ENCODE measurements at places on chromosomes 5 and 9.

- no peak for DNase-seq
These were observed 14.8 kb downstream of the SPARC start for GRCh38 chr5:151671950-151672349.

- no peak for DNase-seq
These were observed 292.6 kb upstream of the DAB2 start for GRCh38 chr5:39717176-39717897.

GRCh38 chr5:158549311-158549710 lies 550.4 kb downstream of the EBF1 start:
- DNase-seq = no peak

- no peak for DNase-seq
These were observed 121.5 kb downstream of the EHMT1 start for GRCh38 chr9:137740312-137740711.

DNA sequence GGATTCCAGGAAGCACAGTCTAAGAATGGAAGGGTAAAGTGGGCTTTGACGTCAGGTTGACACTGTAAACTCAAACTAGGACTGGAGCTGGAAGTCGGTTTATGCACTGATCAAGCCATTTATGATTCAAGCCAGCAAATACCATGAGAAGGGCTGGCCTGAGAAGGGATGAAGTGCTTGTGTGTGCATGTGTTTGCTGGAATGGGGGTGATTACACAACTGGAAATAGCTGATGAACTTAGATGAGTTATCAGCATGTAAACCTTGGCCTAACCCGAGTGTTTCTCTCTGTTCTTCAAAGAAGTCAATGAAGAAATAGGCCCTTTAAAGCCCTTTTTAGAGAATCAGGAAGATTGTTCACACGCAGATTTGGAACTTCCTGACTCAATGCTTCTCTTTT lies 287.6 kb downstream of the RFX3 start:
- no peak for DNase-seq

DNA sequence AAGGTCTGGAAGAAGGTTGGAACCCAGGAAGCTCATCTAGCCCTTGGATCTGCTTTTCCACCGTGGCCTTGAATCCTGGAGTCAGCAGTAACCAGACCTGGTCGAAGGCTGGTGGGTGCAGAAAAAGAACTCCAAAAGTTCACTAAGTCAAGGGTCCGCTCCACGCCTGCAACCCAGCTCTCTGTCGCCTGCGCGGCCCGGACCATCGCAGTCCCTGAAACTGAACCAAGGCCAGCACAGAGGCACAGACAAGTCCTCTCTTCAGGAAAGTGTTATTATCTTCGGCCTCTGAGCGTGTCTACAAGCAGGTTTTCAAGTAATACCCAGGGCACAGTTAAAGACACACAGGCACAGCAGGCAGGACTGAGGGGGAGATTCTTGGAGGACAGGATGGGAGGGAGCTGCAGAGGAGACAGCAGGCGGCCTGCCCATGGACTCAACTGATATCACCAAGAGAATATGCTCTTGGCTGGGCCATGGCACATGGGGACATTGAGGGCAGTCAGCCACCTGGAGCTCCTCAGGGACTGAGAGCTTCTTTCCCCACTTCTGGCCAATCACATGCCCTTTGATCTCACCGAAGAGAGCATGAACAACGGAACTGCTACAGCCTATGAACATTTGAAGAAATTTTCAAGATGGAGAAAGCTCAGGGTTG lies 45.8 kb upstream of the SEMA4D start:
- DNase-seq = no peak

- no peak for DNase-seq
These were observed 15.3 kb upstream of the PRUNE2 start for GRCh38 chr9:76921165-76921564.

DNA sequence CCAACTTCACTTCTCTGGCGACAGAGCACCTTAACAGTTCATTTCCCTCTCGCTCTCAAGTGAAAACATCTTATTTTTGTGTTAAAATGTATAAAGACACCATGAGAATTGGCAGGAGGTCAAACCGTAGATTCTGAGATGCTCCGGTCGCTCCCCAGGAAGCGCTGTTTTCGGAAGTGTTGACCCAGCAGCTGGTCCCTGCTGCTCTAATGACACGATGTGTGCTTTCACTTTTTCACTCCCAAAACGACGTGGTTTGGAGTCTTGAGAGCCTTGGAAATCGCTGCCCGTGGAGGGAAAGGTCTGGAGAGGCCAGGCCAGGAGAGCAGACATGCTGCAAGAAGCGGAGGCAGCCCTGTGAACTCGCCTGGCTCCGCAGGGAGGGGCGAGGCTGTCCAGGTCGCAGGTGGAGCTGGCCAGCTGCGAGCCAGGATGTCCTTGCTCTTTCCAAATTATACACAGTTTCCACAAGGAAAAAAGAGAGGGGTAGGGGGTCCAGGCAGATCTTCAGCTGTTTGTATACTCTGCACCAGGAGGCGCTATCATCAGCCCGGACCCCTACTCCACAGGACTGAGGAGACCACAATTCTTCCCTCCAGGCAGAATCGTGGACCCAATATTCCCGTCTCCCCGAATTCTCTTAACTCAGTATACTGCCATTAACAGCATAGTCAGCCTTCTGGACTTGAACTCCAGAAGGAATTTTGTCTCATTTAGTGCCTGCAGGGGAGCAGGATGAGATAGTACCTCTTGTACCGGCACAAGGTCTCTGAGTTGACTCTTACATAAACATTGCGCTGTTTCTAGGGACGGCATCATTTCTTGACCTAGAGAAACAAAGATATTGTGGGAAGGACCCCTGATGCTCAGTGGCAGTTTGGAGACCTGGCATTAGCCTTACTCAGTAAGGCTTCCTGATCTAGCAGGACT lies 248.6 kb upstream of the ANKRD55 start:
- no peak for DNase-seq

- no peak for DNase-seq
These were observed 12.5 kb upstream of the SHB start for GRCh38 chr9:38081356-38082108.

GRCh38 chr5:179759581-179760551 lies 27.2 kb downstream of the MAML1 start:
- no peak for DNase-seq

DNA sequence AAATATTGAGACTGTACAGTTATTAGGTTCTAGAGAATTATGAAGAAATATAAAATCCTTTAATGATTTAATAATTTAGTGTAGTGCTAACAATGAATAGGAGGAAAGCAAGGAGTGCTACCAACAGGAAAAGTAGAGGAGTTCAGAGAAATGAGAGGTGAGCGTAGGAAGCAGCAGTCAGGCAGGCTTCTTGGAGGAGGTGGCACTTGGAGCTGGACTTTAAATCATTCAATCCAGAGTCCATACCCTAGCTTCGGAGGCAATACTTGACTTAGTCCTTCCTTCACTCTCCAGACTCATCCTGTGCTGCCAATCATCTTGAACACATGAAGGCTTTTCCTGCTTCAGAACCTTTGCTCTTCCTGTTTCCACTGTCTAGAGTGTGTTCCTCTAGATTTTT lies 254.3 kb downstream of the GRIA1 start:
- no peak for DNase-seq

- DNase-seq = no peak
These were observed 23.7 kb upstream of the FAM120A start for GRCh38 chr9:93427655-93428379.

GRCh38 chr9:130352586-130353285 lies 87.2 kb downstream of the HMCN2 start:
- DNase-seq = no peak

- no peak for DNase-seq
These were observed 16.9 kb downstream of the TMEM174 start for GRCh38 chr5:73189871-73190376.

- DNase-seq = no peak
These were observed 72.8 kb downstream of the PRRT1B start for GRCh38 chr9:131618071-131618479.

DNA sequence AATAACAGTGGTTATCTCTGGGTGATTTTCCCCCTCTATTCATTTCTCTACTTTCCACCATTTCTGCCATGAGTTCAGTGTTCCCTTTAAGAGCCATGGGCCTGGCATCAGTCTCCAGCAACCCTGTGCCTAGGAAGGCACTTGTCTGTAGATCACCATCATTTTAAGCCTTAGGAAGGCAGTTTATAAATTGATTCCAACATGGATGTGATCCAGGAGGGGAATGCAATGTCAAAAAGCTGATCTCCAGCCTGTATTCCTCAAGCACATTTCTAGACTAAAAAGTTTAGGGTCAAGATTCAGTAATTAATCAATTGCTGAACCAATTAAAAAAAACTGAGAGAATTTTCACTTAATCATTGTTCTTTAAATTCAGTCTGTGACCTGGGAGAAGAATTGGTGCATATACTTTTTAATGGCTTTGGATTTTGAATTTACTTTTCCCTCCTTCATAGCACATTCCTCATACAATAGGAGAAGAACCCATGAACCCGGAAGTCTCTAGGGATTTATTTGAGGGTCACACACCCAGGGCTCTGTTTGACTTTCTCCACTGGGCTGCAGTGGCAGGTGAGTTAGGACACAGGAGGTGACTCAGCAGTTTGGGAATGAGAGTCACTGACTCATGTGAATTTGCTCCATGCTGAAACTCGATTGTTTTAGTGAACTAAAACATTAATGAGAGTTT lies 6.1 kb upstream of the ERMP1 start:
- DNase-seq = no peak

GRCh38 chr5:87776785-87777184 lies 364.1 kb upstream of the CCNH start:
- DNase-seq = no peak

- no peak for DNase-seq
These were observed 68.5 kb downstream of the PRLR start for GRCh38 chr5:35161652-35162273.

DNA sequence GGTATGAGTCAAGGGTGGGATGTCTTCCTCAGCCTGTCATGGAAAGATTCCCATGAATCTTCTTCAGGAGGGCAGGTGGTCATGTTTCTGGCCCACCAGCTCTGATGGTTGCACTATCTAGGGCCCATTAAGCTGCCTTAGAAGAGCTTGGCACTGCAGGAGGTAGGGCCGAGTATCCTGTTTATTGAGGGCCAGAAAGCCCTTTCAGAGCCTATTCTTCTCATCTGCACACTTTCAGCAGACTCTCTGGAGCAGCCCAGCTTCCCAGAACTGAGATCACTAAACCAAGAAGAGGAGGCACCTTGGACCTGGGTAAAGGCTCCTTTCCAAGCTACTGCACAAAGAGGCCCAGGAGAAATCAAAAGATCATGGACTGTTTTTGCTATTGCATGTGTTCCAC lies 146.5 kb downstream of the MTX3 start:
- no peak for DNase-seq

DNA sequence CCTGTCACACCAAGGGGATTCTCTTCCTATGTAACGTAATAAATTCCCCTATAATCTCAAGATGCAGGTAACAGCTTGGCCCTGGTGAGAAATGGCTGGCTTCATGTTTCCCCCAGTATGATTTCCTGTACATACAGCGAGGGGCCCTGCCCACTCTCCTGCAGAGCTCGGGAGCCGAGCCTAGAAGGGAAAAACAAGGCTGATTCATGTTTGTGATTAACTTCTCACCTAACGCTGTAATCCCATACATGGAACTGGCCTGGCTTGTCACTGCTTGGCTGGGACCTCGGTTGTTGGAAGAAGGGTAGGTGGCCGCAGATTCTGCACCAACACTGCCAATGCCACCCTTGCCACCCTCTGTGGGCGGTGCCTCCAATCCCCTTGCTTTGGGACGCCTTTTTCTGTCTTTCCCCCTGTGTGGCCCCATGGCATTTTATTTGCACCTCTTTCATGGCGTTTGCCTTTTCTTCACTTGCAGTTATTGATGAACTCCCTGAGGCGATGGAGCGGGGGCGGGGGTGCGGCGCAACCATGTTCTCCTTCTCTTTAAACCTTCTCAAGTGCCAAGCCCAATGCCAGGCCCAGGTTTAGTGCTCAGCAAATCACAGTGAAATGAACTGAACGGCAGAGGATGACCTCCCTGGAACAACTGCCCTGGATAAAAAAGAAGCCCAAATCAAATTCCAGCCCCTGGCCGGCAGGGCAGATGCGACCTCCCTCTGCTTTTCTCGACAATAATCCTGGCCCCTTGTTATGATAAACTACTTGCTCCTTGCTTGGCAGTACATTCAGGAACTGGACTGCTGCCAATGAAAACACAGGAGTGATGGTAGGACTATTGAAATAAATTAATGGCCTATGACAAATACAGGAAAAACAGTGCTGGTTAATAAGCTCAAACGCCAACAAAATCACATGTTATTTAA lies 108.1 kb downstream of the TMEM174 start:
- DNase-seq = no peak

DNA sequence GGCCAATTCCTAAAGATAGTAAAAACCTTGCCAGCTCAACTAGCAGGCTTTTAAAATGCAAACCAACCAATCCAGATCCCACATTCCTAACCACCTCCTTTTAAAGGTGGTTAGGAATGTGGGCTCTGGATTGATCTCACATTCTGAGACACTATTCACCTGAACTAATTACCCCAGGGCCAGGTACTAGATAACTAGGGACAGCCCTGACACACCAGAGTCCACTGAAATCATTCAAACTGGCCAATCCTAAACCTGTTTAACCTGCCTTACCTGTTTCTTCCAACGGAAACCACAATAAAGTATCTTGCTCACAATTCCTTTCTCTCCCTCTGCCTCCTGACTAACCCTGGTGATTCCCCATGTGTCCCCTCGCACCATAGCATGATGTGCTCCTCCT lies 168.3 kb upstream of the DMAC1 start:
- DNase-seq = no peak

DNA sequence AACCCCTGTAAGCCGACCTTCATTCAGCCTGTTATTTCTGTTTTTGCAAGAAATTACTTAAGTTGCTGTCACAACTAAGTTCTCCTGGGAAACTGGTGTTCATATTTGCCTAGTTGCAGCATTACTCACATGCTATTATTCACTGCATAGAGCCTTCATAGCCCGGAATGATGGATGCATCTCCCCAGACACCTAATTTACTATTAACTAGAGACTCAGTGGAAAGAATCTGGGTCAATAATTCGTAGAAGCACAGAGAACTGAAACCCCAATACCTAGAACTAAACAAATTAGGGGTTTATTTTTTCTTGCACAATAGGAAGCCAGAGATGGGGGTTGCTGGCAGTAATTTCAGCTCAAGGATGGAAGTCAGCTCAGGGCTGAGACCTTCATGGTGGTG lies 45.7 kb upstream of the FAM170A start:
- DNase-seq = no peak

DNA sequence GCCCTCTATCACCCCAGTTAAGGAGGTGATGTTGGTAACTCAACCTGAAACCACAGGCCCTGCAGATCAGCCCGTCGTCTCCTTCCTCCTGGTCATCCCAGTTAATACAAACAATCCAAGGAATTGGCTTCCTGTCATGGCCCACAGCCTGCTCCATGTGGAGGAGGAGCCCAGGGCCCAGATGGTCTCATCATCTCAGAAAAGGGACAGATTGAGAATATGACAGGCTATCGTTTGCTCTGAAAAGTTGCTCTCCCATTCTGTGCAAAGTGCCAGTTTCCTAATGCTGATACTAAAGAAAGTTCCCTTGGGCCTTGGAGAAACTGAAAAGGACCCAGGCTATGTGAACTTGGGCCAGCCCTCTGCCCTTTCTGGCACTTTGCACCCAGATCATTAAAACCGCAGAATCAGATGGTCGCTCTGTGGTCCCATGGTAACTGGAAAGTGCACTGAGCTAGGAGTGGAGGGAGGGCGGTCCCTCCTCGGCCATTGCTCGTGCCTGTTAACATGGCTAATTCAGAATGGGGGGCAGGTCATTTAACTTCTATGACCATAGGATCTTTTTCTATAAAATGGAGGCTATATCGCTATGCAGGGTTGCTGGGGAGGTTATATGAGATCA lies 675 bp upstream of the SPAAR start:
- DNase-seq = peak; percentile 74
